ENCODE measurements at places on chromosomes 2 and 18.

DNA sequence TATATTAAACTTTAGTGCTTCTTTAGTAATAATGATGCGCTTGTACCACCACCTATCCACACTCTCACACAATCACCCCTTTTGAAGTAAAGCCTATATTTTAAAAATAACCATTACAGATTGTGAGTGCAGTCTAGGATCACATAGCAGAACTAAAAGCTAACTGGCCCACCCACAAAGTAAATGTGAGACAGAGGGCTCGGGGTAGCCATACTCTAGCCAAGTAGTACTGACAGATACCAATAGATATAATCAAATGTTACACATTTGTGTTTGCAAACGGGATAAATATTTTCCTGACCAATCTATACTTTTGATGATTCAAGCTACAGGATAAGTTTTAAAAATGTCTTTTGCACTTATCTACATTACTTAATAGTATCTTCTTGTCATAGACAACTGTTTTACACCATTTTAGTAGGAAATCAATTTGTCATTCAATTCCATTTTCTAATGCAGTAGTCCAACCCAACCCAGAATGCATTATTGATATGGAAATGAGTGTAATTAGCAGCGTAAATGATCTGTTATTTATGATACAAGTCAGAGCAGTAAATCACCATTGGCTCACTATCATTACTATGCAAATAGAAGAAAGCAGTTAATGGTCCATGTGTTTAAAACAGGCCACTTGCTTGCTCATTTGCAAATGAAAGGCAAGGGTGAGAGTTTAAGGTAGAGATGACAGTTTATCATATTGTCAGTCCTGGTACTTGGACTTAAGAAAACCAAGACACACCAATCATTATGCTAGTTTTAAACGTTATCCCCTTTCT lies 111.8 kb downstream of the ERBB4 start:
- no peak for DNase-seq

- DNase-seq: no peak
Measured at GRCh38 chr18:68780802-68781635, 16.9 kb upstream of the CCDC102B start.

- DNase-seq: no peak
Measured at GRCh38 chr2:97663626-97663961, 250 bp downstream of the ACTR1B start.

DNA sequence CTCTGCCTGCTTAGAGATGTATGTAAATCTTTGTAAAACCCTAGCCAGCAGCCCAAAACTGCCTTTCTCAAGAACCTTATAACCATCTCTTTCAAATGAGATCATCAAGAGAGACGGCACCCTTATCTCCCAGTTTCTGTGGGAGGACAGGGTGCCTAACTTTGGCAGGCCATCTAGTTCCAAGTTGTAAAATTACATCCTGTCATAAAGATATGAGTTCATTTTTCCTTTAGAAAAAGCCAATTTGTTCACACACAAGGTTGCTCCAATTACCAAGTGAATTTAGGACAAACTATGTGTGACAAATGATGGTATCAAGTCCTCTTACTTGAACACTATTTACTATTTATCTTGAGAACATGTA lies 65.3 kb downstream of the MEMO1 start:
- no peak for DNase-seq

GRCh38 chr2:102434655-102435381 lies 11.9 kb downstream of the IL18RAP start:
- DNase-seq: no peak

DNA sequence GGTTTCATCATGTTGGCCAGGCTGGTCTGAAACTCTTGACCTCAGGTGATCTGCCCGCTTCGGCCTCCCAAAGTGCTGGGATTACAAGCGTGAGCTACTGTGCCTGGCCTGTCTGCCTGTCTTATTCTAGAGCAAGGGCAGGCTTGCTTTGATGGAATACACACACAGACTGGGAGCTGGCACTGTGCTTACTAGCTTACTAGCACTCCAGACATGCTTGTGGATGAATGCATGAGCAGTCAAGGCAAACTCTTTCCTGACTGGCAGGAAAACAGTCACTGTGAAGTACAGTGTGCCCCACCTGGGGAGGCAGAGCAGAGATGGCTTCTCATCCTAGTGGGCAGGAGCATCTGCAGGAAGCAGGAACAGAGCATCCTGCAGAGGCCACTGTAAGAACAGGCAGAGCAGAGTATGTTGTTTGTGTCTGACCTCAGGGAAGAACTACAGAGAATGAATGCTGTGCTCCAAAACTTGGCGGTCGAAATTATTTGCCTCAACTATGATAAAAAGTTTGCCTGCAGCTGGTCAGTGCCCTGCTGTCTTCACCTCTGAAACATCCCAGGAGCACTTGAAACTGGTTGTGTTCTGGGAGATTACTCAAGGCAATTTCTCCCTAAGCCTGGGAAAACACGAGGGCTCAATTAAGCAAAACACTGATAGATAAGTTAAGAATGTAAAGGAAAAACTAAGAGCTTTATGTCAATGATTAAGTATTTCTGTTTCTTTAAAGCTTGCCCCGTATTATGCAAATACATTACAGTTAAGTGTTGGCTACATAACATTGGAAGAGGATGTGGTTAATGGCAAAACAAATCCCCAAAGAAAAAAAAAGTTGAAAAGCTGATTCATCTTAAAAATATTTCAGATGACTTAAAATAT lies 102.4 kb downstream of the VAPA start:
- DNase-seq: no peak

DNA sequence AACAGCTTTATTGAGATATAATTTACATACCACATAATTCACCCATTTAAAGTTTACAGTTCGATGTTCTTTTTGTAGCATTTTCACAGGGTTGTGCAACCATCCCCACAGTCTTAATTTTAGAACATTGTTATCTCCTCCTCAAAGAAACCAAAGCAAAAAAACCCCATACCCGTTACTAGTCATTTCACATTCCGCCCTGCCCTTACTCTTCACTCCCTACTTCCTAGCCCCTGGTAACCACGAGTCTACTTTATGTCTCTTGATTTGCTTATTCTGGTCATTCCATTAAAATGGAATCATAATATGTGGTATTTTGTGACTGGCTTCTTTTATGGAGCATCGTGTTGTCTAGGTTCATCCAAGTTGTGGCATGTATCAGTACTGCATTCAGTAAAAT lies 137.7 kb downstream of the TANC1 start:
- DNase-seq: no peak

DNA sequence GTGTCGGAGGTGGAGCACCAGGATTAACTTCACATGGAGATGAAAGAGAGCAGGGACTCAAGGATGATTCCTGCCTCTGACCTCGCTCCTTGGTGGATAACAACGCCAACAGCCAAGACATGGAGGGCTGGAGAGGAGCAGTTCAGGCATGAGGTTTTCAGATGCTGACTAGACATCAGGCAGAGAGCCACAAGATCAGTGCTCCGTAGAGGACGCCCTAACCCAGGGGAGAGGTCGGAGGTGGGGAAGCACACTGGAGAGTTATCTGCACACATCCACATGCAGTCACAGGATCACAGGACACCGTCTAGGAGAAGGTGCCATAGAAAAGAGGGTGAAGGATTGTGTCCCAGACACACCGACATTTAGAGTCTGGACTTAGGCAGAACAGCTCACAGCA lies 344.3 kb downstream of the EIPR1 start:
- no peak for DNase-seq

GRCh38 chr18:43934322-43934721 lies 657.0 kb upstream of the SYT4 start:
- no peak for DNase-seq

DNA sequence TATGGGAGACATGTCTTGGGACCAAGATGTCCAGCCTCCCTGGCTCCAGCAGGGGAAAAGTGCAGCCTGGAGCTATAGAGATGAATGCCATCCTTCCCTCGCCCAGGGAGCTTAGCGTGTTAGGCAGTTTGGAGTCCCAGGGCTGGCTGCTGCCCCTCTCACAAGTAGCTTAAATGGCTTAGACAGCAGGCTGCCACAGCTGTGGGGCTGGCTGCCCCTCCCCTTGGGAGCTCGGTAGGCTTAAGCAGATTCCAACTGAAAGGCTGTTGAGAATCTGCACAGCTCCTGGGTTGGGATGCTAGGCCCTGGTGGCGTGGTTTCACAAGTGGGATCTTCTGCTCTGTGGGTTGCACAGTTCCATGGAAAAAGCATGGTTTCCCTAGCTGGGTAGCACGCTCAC lies 940.5 kb upstream of the DDX18 start:
- DNase-seq: no peak

GRCh38 chr2:235939471-235939870 lies 228.7 kb downstream of the GBX2 start:
- no peak for DNase-seq

DNA sequence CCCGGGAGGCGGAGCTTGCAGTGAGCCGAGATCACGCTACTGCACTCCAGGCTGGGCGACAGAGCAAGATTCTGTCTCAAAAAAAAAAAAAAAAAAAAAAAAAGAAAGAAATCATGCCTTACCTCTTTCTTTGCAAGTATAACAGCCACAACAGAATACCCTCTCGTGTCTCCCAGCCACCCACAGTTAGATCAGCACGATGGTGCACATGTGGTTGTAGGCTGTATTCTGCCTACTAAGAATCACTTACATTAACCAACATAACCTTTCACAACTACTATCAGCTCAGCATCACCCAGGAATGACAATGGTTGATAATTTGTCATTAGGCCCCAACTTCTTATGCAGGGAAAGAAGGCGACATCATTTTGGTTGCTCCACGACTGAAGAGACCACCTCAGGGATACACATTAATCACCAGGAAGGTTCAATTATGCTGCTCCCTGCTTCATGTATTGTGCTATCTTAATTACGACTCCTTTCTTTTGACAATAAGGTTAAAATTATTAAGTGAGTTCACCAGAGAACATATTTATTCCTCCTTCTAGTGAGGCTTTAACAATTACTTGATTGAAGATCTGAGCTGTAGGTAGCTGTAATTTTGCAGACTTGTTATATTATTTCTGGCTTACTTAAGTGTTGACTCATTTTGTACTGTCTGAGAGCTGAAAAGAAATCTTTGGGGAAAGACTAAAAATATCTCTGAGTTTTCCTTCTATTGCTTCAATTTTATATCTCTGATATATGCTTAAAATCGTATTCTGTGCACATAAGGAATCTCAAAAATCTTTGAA lies 120.1 kb downstream of the LRP1B start:
- DNase-seq: no peak

DNA sequence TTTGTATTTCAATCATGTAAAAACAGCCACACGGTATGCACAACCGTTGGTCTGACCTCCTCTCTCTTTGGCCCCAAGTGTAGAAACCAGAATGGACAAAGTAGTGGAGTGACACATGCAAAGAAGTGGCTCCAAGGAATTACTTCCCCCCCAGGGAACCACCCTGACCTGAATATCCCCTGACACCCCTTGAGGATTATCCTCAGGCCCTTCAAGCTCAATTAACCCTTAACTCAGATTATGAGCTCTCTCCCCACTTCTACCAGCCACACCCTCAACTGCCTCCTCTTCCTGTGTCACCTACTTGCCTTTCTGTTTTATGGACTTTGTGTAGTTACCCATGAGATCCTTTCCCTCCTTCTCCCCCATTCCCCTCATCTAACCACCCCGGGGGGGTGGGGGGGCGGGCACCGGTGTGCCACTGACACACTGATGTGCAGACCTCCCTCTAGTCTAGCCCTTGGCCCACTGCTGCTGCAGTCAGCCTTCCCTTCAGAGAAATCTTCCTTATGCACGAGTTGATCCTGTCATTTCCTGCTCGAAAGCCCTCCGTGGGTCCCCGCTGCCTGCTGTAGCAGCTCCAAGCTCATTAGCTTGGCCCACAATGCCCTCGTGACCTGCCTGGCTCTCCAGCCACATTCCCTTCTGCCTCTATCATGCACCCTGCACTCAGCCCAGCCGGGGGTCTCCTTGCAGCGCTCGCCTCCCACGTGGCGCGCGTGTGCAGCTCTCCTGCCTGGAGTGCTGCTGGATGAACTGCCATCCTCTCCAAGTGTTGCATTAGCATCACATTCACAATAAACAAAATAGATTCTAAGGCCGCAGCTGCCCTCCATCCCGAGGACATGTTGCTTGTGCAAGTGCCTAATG lies 40.1 kb upstream of the TMEM177 start:
- no peak for DNase-seq

DNA sequence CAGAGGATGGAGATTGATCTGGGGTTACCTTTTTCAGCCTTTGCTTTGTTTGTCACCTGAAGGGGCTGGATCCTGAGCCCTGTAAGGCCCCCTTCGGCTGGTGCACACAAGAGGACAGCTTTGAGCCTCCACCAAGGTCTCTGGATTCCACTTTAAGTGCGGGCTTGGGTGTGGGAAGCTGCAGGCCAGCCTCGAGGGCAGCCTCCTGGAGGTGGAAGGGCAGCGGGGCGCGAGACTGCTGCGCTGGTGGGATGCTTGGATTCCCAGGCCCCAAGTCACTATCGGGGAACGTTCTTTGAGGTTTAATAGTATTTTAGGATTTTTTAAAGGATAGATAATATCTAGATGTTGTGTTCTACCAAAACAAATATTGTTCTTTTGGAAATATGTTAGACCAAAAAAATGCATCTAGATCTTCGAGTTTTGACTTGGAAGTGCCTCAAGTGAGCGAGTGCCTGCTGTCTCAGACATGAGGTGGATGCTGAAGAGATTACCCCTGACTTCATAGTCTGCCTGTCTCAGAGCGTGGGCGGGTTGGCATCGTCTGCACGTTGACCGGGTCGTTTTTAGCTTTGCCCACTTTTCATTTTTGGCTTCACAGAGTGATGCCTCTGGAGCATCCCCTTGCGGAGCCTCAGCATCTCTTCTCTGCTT lies 113.8 kb downstream of the AGAP1 start:
- no peak for DNase-seq

DNA sequence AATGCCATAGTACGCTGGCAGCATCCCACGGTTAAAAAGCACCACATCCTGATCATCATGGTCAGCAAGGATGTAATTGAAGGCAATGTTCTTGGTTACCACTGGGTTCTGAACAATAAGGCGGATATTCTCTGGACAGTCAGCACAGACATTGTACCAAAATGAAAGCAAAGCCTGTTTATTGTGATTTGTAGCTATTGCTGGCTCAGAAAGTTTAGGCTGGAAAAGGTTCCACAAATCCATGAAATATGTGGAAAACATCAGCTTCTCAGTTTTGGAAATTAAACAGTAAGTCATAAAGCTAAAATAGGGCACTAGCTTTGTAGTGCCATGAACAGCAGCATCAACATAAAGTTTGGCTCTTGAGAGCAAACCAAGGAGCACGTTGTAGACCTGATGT lies 52.2 kb downstream of the C2orf74 start:
- no peak for DNase-seq

- no peak for DNase-seq
Measured at GRCh38 chr18:71450257-71450656, 1093.9 kb downstream of the CBLN2 start.

Measured in stimulated activated naive CD4-positive, alpha-beta T cell (primary cell).